Activated CD4-positive, alpha-beta T cell treated with anti-CD3 and anti-CD28 coated beads, Interleukin-2, amount 50 U/mL, for 1 hour (primary cell): ENCODE measurements at places on chromosomes 11 and 22.

DNA sequence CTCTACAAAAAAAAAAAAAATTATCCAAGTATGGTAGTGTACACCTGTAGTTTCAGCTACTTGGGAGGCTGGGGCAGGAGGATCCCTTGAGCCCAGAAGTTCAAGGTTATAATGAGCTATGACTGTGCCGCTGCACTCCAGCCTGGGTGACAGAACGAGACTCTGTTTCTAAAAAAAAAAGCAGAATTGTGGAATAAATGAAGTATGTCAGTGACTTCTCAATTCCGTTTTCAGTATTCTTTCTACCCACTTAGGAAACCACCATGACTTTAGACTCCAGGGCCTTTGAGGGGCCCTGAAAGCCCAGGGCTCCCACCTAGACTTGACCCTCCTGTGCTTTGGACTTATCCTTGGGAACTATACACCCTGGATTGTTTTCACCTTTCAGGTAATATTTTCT is 6.5 kb upstream of the NUP160 start:
- DNase-seq: no peak

DNA sequence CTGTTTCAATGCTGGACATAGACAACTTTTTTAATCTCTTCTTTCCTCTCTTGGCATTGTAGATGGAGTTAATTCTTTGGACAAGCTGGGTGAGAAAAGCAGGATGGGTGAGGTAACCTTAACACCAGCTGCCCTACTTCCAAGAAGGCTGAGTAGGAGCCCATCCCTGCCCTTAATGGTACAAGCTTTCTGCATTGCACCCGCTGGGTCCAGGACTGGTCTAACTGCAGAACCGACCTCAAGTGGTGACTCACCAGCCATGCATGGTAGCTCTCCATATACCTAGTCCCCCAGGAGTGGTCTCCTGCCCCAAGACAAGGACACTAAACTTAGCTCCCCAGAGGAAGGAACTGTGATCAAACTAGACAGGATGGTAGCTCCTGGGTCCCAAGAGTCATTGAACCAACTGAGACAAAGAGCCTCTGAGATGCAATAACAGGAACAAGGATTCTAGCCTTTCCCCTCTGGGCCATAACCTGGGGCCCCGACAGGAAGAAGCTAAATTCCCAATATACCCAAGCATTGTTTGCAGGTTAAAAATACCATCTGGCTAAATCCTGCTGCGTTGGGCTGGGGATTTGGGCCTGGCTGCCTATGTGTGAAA is 32.1 kb downstream of the RPL27A start:
- no peak for DNase-seq

DNA sequence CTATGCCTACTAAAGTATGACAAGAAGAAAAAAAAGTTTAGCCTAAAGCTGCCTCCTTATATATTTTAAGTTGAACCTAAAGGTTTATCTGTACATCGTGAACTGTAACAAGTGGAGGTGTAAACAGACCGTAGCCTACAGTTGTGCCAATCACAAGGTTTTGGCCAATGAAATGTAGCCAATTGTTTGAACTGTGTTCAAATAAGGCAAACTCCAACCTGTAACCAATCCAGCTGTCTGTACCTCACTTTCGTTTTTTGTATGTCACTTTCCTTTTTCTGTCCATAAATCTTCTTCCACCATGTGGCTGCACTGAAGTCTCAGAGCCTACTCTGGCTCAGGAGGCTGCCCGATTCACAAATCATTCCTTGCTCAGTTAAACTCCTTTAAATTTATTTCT is 6.8 kb upstream of the EI24 start:
- DNase-seq: no peak

- no peak for DNase-seq
These were observed 9.0 kb upstream of the OR6M1 start for GRCh38 chr11:123815122-123815521.

GRCh38 chr11:84390441-84391078 is 1104.4 kb upstream of the CCDC90B start:
- no peak for DNase-seq

GRCh38 chr11:46099963-46100316 is 21.3 kb downstream of the PHF21A start:
- no peak for DNase-seq

GRCh38 chr11:116615211-116615865 is 157.4 kb downstream of the BUD13 start:
- no peak for DNase-seq

DNA sequence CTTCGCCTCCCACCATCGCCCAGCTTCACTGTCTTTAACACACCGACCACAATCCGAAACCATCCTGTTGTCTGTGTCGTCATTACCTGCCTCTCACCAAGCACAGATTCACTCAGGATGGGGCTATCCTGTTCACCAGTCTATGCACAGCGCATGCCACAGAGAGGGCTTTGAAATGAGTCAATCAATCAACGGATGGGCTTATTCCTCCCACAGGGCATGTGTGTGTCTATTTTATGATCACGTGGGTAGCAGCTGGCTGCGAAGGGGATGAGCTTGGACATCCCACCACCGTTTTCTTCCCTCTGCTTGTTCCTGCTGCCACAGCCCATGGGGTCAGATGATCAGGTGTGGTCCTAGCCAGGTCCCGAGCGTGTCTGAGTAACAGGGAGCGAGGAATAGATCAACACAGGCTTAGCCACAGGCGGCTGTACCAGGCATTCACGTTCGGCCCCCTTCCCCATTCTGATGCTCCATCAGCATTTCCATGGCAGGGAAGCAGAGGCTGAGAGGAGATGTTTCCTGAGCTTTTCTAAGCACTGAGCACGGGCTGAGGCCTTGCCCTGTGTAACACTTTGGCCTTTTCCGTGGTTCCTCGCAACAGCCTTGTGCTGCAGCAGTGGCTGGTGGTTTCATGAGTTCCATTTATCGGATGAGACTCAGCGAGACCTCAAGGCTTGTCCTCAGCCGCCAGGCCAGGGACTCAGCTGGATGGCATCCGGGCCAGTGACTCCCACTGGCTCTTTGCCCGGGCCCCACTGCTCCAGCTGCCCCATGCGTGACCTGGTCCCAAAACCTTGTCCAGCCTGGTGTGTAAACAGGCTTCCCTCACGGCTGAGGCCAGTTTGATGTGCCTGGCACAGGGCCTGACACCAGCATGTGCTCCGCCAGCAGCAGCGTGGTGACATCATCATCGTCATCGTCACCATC is 48.1 kb upstream of the FGF3 start:
- no peak for DNase-seq

DNA sequence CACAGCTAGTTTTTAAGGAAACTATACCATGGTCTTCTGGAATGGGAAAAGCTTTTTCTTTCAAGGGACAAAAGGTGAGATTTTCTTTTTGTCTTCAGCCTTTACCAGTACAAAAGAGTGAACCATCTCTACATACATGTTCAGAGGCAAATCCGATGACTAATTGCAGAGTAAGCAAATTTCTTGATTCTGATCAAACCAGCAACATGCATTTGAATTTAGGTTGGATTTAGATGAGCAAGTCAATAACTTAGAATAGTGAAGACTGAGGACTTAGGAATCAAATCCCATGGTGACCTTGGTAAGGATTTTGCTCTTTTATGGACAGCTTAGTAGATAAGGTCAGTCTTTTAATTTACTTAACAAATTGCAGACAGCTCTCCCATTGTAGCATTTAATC is 65.9 kb upstream of the BLID start:
- DNase-seq: no peak

GRCh38 chr11:16001899-16002426 is 354.4 kb downstream of the SOX6 start:
- DNase-seq: no peak

- DNase-seq: no peak
These were observed 15.1 kb upstream of the BLID start for GRCh38 chr11:122131126-122131525.

DNA sequence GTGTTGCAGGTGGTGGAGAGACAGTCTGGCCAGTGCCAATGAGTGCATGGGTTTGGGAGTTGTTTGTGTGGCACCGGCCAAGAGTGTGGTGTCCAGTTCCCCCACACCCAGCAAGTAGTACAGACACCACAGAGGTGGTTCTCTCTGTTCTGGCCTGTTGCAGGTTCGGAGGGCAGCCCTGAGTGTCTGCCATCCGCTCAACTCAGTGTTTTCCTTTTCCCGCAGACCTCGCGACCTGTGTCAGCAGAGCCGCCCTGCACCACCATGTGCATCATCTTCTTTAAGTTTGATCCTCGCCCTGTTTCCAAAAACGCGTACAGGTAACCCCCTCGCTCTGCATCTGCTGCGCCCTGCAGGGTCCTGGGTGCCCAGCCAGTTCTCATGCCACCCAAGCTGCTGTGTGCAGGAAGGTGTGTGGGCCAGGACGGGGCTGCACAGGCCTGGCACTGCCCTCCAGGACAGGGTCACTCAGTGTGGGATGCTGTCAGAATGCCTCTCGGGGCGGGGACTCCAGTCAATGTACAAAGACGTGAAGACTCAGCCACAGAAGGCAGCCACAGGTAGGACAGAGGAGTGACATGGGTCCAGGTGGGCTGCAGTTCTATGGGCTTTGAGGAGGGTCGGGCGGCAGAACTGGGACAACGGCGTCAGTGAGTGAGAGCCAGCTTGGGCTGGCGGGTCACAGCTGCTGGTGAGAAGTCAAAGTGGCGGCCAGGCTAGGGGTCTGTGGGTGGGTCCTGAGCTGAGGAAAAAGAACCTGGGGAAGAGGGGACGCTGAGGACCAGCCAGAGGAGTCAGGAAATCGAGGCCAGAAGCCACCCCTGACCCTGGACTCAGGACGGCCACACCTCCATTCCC is 15.9 kb downstream of the TANGO2 start:
- no peak for DNase-seq

- peak; percentile 80 for DNase-seq
These were observed 56.0 kb upstream of the BID start for GRCh38 chr22:17830043-17830961.

DNA sequence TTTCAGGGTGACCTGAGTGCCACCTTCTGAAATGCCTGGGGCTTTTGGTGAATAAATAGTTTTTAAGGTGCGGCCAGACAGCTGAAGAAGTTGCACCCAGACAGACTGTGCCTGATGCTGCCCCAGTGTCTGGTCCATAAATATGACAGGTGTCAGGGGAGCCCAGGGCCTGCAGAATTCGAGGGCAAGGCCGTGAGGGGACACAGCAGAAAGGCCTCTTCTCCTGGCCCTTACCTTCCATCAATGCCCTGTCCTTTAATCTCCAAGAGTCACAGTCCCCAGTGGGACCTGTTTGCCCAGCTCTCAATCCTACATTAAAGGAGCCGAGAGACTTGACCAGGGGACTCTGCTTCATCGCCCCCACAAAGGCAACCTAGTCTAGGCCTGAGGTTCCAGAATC is 45.7 kb downstream of the NAT10 start:
- DNase-seq: no peak

- DNase-seq: no peak
These were observed 33.0 kb downstream of the LRRC10B start for GRCh38 chr11:61541598-61541997.

- no peak for DNase-seq
These were observed 8.1 kb downstream of the PARVB start for GRCh38 chr22:44032126-44032730.

GRCh38 chr11:9141186-9141585 is 49.8 kb upstream of the SCUBE2 start:
- DNase-seq: no peak

GRCh38 chr11:132099692-132100091 is 729.3 kb downstream of the NTM start:
- no peak for DNase-seq

DNA sequence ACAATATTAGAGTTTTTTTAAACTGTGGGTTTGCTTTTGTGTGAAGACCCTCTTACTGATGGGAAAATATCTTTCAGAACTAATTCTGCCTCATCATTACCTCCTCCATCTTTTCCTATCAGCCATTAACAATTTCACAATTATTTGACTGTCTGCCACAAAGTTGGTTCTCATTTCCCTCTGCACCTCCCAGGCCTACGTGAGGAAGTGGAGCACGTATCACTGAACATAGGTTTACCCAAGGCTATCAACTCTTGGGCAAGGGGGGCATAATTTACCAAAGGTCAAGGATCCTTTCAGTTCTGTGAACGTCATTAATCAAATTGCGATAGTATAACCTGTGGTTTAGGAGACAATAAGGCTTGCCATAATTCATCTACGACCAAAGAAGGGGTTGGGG is 60.0 kb downstream of the LIF start:
- no peak for DNase-seq

DNA sequence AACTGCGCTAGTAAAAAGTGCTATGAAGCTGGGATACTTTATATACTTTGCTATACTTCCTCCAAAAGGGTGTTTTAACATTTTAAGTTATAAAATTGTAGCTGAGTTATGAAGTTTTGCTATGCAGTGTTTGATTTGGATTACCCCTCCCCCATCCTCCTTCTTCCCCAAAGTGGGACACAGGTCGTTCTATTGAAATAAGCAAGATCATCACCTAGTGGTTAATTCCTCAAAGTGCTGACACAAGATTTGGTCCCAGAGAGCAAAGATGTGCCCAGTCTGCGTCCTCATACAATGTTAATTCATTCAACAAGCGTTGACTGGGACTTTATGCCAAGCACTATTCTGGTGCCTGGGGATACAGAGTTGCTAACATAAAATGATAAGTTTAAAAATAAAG is 78.5 kb downstream of the SPON1 start:
- no peak for DNase-seq

DNA sequence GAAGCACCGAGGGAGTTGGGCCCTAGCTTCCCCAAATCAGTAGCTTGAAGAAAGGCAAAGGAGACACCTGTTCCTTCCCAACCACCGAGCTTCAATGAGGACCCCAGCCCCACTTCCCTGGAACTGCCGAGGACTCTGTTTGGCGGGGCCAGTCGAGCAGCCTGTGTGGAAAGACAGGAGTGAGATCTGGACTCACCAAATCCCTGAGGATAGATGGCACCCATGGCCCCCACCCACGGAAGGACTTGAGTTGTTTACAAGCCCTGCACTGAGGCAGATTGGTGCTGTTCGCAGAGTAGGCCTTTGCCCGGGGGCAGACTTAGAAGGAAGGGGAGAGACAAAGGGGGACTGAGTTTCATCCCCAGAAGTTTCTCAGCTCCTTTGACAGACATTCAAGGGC is 64.6 kb downstream of the FEZ1 start:
- DNase-seq: no peak

DNA sequence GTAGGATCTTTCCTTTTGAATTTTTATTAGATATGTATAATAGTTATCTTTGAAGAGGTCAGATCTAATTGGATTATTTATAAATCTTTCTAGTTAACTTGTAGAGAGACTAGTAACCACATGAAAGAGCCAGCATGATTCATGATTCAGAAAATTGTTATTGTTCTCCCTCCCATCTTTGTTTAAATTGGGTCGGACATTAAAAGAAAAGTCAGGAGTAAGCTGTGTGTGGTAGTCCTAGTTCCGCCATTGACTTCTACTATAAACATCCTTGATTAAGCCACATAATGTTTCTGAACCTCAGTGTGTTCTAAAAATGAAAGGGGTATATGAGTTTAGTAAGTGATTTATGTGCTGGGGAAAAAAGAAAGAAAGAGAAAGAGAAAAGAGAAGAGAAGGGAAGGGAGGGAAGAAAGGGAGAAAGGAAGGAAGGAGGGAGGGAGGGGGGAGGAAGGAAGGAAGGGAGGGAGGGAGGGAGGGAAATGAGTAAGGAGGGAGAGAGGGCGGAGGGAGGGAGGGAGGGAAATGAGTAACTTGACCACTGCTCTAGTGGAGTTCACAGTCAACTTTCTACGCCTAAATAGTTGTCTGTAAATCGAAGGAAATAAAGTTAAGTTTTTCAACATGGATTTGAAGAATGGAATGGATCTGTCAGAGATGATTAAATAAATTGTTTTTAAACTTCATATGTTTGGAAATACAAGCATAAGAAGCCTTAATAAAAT is 32.9 kb downstream of the SIK2 start:
- no peak for DNase-seq
